Thyroid gland (tissue), 4 donors: ENCODE measurements at places on chromosomes 7 and 10. TPM values are rescaled to one million over a fixed set of nuclear protein-coding genes. Genes with fewer than 3 reads are reported as not detected.

DNA sequence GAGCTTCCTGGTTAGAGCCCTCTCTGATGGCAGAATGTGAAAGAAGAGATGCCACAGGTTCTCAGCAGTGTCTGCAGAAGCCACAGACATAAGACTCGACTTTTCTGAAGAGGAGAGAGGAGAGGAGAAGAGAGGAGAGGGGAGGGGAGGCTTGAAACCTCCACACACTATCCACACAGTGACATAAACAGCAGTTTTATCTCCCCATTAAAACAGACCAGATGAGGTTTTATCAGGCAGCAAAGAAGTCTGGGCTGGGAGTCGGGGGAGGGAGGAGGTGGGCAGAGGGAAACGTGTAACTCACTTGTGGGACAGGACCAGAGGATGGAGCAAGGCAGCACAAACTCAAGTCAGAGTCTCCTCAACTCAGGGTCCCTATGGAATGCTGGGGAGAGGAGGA, 76.5 kb downstream of the XPNPEP1 start:
- no peak for DNase-seq
- peaks cover 20% of the 10 kb centered on the region for H3K4me1 ChIP-seq
- no peak overlapping the region for H3K4me3 ChIP-seq
- no peak overlapping the region for H3K27ac ChIP-seq
- H3K27me3 ChIP-seq, result no peaks in the 10 kb centered on the region

- no peaks in the 10 kb centered on the region for H3K27me3 ChIP-seq
- no peaks in the 10 kb centered on the region for H3K36me3 ChIP-seq
- H3K4me3 ChIP-seq, result no peak overlapping the region
- H3K4me1 ChIP-seq, result no peaks in the 10 kb centered on the region
Measured at GRCh38 chr10:16195894-16196293, 240.9 kb upstream of the PTER start.

DNA sequence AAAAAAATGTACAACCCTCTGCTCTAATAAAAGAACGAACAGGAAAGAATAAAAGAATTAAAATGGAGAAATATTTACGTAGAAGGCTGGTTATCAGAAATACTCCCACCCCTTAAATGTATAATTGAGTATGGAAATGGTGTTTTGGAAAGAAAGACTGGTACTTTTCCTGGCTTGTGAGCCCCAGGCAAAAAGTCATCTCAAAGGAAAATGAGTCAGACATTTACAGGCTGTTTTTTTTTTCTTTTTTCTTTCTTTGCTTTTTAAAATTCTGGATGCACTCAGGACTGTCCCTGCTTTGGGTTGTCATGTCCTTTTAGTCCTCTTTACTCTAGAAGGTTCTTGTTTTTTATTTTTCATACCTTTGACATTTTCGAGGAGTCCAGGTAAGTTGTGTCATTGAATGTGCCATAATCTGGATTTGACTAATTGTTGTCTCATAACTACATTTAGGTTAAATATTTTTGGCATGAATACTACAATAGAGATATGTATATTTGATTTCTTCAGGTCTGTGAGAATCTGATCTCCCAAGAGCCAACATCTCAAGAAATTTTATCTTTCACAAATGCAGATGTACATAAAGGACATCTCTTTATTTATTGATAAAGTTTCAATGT, 313.0 kb upstream of the GLI3 start:
- no peaks in the 10 kb centered on the region for H3K4me1 ChIP-seq
- H3K4me3 ChIP-seq, result no peak overlapping the region
- H3K27me3 ChIP-seq, result no peaks in the 10 kb centered on the region
- no peak for DNase-seq
- no peak overlapping the region for H3K27ac ChIP-seq

Gene CDK14
- total RNA-seq, result 37.8 TPM

DNA sequence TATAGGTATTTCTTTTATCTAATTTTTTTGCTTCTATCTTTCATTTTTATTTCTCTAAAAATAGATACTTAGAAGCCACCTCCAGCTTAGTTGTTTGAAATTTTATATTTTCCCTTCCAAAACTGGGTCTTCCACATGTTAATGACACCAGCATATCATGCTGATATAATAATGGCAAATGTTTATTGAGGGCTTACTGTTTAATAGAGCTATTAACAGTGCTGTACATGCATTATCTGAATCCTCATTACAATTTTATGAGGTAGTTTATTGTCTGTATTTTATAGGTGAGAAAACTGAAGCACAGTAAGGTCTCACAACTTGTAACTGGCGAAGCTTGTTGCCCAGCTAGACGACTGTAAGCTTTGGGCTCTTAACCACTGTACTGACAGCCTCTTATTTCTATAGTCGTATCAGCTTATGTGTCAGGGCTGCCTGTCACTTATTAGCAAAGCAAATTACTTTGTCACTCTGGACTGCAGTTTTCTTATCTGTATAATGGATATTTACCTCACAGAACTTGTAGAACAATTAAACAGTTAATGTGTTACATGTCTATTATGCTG, 51.2 kb downstream of the ANKIB1 start:
- no peaks in the 10 kb centered on the region for H3K36me3 ChIP-seq
- no peak for DNase-seq
- H3K27me3 ChIP-seq, result no peaks in the 10 kb centered on the region
- H3K4me3 ChIP-seq, result no peak overlapping the region

Gene SPDYE8
- total RNA-seq, result not detected

DNA sequence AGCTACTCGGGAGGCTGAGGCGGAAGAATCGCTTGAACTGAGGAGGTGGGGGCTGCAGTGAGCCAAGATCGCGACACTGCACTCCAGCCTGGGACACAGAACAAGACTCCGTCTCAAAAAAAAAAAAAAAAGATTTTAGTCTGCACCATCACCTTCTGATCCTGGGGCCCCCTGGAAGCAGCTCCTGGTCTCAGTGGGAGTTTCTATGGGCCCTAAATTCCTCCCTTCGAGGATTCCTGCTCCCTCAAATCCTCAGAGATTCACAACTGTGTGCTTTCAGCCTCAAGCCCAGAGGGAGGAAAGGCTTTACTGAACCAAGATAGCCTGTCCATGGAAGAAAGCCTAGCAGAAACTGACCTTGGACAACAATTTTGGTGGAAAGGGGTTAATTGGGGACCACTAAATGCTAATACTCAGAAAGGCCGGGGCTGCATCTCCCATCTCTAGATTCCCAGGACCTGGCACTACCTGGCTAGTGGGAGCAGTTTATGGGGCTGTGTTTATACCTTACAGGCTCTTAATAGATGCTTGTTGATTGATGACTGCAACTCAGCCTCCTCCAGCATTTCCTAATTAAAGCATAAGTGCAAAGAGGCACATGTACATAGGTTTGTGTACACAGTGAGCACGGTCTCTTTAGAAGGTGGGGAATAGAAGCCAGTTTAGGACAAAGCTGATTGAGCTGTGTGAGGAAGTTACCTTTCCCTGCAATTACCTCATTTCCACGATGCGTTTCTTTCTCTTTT, 9.2 kb upstream of the FGFR2 start:
- DNase-seq, result no peak
- H3K4me3 ChIP-seq, result no peak overlapping the region
- no peak overlapping the region for H3K27ac ChIP-seq
- H3K4me1 ChIP-seq, result no peaks in the 10 kb centered on the region
- no peaks in the 10 kb centered on the region for H3K36me3 ChIP-seq

GRCh38 chr7:36943591-36944435, 219.5 kb upstream of the AOAH start:
- H3K27ac ChIP-seq, result no peak overlapping the region
- peaks cover 6% of the 10 kb centered on the region for H3K4me1 ChIP-seq
- no peaks in the 10 kb centered on the region for H3K27me3 ChIP-seq
- no peak for DNase-seq

GRCh38 chr7:41030673-41031072, 672.2 kb downstream of the INHBA start:
- DNase-seq, result no peak
- H3K36me3 ChIP-seq, result no peaks in the 10 kb centered on the region
- H3K27ac ChIP-seq, result no peak overlapping the region
- no peaks in the 10 kb centered on the region for H3K4me1 ChIP-seq
- no peaks in the 10 kb centered on the region for H3K27me3 ChIP-seq

DNA sequence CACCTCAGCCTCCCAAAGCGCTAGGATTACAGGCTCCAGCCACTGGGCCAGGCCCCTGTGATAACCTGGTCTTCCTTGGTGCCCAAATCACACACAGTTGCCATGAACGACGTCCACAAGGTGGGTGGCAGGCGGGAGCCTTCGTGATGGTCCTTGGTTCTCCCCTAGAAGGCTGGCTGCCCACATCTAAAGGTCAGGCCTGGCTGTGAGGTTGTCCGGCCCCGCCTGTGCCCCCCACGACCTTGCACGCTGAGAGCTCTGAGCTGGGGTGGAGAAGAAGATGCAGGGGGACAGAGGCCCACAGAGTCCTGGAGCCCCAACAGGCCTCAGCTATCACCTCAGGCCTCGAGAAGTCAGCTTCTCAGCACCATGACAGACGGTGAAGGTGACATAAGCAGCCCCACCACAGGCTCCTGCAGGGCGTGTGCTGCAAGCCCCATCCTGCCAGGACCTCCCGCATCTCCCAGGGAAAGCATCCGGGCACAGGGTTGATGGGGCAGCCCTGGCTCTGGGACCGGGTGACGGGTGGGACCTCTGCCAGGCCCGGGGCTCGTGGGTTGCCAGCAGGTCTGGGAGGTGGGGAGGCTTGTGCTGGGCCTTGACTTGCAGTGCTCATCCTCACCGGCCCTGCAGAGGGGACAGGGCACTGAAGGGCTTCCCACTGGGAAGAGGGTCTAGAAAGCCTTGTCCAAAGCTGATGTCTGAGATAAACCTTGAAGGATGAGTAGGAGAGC, 217.4 kb downstream of the WDR37 start:
- DNase-seq, result no peak
- no peaks in the 10 kb centered on the region for H3K36me3 ChIP-seq
- H3K27me3 ChIP-seq, result no peaks in the 10 kb centered on the region
- no peak overlapping the region for H3K4me3 ChIP-seq
- H3K4me1 ChIP-seq, result no peaks in the 10 kb centered on the region

DNA sequence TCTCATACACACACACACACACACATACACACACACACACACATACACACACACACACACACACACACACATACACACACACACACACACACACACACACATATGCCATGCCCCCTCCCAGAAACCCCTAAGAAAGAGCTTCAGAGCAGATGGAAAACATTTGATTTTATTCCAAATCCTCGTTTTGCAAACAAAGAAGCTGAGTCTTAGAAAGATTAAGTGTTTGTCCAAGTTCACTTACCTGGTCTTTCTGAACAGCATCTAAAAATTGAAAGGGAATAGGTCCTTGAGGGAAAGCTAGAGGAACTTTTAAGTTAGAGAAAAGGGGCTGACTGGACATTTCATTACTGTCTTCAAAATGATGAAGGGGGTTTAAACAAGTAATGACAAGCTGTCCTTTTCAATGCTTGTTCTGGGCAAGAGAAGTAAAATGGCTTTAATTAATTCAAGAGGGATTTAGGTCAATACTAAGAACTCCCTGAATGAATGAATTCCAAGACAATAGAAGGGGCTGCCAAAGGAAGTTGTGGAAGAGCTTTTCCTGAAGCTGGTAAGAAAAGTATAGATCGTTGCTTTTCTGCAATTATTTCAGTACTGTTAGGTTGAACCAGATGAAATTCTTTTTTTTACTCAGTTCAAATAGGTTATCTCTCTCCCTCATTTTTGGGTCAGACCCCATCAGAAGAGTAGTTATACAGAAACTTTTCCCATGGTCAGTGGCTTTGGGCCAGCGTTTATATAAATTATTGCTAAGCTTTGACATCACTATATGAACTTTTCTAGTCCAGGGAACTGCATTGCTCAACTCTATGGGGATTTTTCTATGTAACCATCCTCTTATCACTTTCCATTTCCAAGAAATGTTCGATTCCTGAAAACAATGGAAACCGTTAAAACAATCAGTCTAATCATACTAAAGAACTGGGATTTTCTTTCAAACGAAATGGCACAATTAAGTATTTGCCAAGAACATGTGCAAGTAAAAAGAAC, 261.4 kb downstream of the MTERF1 start:
- no peaks in the 10 kb centered on the region for H3K27me3 ChIP-seq
- DNase-seq, result no peak
- no peak overlapping the region for H3K4me3 ChIP-seq
- H3K36me3 ChIP-seq, result no peaks in the 10 kb centered on the region
- no peaks in the 10 kb centered on the region for H3K4me1 ChIP-seq
- no peak overlapping the region for H3K27ac ChIP-seq

DNA sequence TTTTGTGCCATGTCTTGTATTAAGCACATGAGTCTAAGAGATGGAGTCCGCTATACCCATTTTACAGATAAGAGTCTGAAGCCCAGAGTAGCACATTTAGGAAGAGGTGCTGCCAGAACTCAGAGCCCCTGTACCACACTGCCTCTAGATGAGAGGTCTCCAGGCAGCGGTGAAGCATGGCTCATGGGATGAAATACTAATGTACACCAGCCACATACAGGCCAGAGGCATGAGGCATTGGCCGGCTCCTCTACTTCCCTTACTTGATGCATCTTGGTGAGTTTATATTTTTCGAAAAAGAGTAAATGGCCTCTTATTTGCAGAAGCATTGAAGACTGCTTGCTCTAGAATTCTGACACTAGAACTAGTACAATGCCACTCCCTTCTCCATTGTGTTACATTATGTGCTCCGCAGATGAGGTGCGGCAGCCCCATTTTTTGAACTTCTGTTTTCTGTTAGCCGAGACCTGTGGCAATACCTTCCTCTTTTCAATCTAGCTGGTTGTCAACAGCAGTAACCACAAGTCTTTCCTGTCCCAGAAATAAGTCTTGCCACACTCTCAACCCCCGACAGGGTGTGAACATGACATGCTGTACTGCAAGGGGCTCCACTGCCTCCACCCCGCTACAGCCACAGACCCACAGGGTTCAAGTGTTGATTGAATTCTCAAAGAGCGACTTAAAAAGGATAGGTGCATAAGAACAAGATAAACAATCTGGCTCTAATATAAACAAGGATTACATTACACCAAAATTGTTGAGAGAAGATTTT, 145.3 kb downstream of the CELF2 start:
- DNase-seq, result peak; percentile 19
- no peak overlapping the region for H3K4me3 ChIP-seq
- no peaks in the 10 kb centered on the region for H3K36me3 ChIP-seq
- H3K27me3 ChIP-seq, result no peaks in the 10 kb centered on the region

Gene MAP3K8
- total RNA-seq, result 14.1 TPM
